Stimulated activated CD4-positive, alpha-beta T cell treated with anti-CD3 and anti-CD28 coated beads, Interleukin-1b, Interleukin-23, amount 100 ng/mL, for 1 hour (primary cell): ENCODE measurements at places on chromosomes 13 and 19.

DNA sequence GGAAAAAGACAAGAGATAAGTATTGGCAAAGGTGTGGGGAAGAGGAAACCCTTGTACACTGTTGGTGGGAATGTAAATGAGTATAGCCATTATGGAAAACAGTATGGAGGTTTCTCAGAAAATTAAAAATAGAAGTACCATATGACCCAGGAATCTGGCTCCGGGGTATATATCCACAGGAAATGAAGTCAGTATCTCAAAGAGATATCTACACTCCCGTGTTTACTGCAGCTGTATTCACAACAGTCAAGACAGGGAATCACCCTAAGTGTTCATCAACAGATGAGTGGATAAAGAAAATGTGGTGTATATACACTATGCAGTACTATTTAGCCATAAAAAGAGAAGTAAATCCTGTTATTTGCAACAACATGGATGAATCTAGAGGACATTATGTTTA, 13.5 kb downstream of the KCTD12 start:
- no peak for DNase-seq

DNA sequence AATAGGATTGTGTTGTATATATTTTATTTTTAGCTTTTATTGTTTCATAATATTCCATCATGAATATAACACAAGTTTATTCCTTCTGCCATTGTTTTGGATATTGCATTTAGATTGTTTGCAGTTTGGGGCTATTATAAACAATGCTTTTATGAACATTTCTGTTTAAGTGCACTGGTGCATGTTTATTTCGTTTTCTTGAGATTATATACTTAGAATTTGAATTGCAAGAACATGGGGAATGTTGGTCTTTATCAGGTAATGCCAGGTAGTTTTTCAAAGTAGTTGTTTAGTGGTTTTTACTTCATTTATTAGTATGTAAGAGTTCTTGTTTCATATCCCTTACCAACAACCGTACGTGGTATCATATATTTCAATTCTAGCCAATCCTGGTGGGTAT, 4.3 kb downstream of the LSM14A start:
- DNase-seq: no peak

GRCh38 chr19:18170714-18171255, 2.8 kb upstream of the IFI30 start:
- DNase-seq: no peak

GRCh38 chr19:29336425-29336824, 123.5 kb upstream of the UQCRFS1 start:
- DNase-seq: no peak

- DNase-seq: no peak
These were observed 6.5 kb downstream of the TNFSF13B start for GRCh38 chr13:108276060-108276459.

DNA sequence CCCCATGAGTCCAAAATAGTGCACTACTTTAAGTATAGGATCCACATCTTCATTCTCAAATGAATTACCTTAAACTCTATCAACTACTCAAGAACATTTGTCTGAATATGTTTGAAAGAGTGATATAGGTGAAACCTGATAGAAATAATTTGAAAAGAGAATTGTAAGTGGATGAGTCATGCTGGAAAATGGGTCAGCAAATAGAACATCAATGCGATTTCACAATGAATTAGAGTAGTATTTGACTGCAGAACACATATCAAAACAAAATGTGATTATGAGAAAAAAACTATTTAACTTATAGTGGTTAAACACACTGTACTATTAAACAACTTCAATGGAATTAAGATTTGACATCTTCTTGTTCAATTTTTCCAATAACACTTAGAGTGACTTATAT, 300.6 kb upstream of the KLHL1 start:
- no peak for DNase-seq

- DNase-seq: no peak
These were observed 312 bp downstream of the CAPS start for GRCh38 chr19:5914358-5914774.

DNA sequence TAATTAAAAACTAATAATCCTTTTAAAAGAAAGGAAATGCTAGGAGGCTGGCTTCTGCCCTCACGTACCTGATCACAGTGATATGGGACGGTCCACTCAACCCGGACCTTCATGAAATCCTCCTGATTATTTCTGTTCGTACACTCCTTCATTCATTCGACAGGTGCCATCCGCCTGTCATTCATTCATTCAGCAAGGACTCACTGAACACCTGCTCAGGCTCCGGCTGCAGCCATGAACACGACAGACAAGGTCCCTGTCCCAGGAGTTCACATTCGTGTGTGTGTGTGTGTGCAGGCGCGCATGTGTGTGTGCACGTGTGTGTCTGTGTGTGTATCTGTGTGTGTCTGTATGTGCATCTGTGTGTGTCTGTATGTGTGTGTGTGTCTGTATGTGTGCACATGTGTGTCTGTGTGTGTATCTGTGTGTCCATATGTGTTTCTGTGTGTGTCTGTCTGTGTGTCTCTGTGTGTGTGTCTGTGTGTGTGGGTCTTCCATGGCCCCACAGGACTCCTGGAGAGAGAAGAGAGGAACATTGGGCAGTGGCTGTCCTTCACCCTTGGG, 28.1 kb upstream of the CCNE1 start:
- DNase-seq: no peak

- DNase-seq: no peak
These were observed 7.3 kb upstream of the TYROBP start for GRCh38 chr19:35915443-35915842.

- no peak for DNase-seq
These were observed 214.9 kb downstream of the FGF9 start for GRCh38 chr13:21885714-21886224.

- DNase-seq: peak; percentile 45
These were observed 958 bp downstream of the CA11 start for GRCh38 chr19:48644839-48645619.

DNA sequence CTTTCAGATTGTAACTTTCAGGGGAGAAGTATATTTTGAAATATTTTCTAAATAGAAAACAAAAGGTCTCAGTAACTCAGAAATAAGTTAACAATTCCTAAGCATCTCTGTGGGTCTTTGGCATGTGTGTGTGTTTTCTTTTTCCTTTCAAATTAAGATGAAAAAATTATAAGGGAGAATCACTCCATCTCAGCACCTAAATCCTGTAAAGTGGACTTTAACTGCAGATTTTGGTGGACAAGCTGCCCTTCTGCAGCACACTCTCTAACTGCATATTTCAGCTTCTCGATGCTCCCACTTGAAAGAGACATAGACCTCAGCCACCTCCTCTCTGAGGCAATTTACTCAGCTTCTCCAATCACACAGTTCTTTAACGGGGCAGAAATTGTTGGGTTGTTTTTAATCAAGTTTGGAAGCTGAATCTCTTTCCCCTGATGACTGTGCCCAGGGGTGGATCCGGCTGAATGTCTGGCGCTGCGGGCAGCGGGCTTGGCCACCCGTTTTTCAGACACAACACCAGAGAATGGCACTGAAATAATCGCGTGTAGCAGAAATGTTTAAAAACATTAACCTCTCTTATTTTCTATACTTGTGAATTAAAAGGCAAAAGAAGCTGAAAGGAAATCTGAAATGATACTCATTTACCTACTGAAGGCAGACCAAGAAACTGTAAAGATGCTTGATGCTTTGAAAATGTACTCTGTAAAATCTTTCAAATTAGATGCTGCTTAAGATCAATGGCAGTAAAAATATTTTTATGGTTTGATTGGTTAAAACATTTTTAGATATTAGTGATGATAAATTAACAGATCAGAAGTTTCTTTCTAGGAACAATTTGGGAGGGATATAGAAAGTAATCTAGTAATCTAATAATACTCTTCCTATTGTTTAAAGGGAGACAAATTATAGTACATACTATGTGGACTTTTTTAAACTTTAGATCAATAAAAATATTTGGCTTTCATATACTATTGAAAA, 12.4 kb downstream of the ZIC2 start:
- DNase-seq: no peak

DNA sequence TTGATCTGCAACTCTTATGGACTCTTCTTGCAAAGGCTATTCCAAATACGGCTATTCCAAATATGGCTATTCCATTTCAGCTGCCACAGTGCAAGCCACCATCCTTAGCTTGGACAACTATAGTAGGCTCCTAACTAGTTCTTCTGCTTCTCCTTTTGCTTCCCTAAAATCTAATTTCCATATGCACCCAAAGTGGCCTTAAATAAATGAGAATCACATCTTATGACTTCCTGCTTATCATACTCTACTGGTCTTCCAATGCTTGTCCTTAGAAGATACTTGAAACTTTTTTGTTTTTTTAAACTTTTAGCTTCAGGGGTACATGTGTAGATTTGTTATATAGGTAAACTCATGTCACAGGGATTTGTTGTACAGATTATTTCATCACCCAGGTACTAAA, 4.9 kb downstream of the UCHL3 start:
- DNase-seq: no peak

- DNase-seq: no peak
These were observed 6.9 kb downstream of the CHAF1A start for GRCh38 chr19:4409123-4409933.

DNA sequence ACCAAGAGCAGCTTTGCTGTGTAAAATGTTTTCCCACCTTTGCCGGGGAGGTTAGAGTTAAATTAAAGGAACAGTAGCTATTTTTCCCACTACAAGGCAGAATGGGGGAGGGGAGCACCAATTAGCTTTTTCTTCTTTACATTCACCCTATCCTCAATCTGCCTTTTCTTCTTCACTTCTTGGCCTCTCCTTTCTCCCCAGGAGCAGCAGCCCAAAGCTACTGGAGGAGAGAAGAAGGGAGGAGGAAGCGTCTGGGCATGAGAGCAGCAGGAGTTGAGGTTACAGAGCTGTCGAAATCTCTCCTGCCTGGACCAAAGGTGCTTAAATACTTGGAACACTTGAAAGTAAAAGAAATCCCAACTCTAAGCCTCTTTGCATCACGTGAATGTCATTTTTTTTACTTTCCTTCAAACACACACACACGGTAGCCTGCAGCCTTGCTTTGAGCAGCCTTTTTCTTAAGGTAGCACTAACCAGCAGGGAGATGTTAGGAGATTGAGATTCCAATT, 39.0 kb upstream of the WASF3 start:
- no peak for DNase-seq

GRCh38 chr19:46840498-46840942, 10.1 kb downstream of the AP2S1 start:
- DNase-seq: no peak

DNA sequence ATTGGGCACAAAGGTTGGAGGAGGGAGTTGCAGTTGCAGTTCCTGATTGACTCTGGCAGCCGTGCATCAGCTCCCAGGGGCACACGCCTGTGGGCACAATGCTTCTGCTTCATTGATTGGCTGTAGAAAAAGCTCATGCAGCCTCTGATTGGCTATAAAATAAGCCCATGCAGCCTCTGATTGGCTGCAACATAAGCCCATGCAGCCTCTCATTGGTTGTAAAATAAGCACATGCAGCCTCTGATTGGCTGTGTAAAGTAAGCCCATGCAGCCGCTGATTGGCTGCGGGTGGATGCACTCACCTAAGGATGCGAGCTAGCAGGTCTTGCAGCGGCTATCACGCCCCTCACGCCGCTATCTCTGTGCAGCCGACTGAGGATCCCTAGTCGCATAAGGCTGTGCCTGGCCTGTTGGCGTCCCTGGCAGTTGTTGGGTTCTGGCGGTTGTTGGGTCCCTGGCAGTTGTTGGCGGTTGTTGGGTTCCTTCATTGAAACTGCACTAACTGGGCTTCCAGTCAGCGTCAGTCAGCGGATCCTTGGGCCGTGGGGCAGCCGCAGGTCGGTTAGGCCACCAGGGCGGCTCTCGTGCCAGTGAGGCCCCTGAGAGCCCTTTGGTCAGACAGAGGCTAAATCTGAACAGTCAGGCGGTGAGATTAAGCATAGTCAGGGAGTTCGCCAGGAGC, at the start of gene SIGLECL1:
SIGLECL1 (plus strand) TSS at position 295 of the 682 bp plus-strand sequence. CDS start 12,993 bp downstream, outside the sequence.
- DNase-seq: no peak

- DNase-seq: no peak
These were observed 54.0 kb upstream of the IRS2 start for GRCh38 chr13:109840201-109840892.

GRCh38 chr19:40305403-40305802, 20.3 kb upstream of the AKT2 start:
- DNase-seq: peak; percentile 38

- DNase-seq: no peak
These were observed 5.7 kb downstream of the FGF9 start for GRCh38 chr13:21676611-21677021.

DNA sequence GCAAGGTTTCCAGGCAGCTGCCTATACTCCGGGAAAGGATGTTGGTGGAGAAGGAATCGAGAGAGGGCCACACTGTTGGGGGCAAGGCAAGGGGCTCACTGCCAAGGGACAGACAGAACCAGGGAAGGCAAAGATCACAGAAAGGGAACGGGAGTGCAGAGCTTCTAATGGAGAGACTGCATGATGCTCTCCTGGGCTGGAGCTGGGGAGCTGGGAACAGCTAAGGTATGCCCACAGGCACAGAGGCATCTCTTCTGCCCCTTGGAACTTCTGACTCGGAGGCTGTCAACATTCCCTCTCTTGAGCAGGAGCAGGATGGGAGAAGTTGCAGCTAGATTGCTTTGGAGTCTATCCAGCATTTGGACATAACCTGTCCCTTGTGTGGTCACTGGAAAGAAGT, 22.4 kb upstream of the FFAR2 start:
- DNase-seq: no peak

GRCh38 chr19:33812388-33813330, 16.0 kb downstream of the KCTD15 start:
- no peak for DNase-seq

DNA sequence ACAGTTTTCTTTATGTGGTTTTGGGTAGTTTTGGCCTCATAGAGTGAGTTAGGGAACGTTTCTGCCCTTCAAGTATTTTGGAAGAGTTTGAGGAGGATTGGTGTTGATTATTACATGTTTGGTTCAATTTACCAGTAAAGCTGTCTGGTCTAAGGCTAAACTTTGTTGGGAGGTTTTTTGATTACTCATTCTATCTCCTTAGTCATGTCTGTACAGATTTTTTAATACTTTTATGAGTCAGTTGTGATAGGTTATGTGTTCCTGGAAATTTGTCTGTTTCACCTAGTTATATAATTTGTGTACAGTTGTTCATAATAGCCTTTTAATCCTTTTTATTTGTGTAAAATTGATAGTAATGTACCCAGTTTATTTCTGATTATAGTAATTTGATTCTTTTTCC, 20.4 kb downstream of the RNF17 start:
- no peak for DNase-seq

DNA sequence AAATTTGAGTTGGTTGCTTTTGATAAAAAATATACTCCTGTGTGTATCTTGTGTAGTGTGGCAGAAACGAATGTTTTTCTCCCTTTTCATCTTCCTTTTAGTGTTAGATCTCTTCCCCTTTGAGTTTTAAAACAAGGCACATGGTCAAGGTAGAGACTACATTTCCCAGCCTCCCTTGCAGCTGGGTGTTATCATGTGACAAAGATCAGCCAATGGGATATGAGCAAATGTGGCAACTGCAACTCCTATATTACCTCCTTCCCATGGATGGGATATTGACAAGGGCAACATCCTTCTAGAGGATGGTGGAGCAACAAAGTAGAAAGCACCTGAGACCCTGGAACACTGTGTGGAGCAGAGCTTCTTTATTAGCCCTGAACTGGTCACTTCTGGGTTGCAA, 42.4 kb downstream of the ADGRE3 start:
- no peak for DNase-seq

- DNase-seq: no peak
These were observed 405 bp downstream of the ZNF446 start for GRCh38 chr19:58476498-58477015.
